ENCODE measurements at places on chromosomes 11 and 22.

DNA sequence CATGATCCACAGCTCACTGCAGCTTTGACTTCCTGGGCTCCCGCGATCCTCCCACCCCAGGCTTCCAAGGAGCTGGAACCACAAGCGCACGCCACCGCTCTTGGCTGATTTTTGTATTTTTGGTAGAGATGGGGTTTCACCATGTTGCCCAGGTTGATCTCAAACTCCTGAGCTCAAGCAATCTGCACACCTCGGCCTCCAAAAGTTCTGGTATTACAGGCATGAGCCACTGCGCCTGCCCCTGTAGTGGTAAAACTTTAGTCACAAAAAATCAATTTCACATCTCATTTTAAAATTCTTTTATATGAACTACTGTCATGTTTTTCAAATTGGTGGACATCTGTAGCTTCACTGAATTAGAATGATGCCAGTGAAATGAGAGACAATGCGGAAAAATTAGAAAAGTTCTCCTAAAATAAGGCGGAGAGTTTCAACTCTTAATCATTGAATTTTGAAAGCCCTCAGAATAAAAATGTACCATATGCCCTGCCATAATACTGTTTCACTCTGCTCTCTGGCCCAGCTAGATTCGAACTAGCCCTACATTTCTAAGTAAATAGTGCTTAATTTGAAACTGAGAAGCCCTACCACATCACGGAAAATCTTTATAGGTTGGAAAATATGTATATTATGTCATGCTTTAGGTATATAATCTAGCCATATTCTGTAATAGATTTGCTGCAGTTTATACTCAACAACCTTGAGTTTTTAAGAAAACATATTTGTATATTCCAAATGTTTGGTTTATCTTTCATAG is 78.7 kb downstream of the HORMAD2 start:
- no peak for DNase-seq

GRCh38 chr11:76776472-76776871 is 6.7 kb upstream of the TSKU start:
- no peak for DNase-seq

GRCh38 chr11:121237686-121238658 is 54.6 kb upstream of the SC5D start:
- DNase-seq, result no peak

DNA sequence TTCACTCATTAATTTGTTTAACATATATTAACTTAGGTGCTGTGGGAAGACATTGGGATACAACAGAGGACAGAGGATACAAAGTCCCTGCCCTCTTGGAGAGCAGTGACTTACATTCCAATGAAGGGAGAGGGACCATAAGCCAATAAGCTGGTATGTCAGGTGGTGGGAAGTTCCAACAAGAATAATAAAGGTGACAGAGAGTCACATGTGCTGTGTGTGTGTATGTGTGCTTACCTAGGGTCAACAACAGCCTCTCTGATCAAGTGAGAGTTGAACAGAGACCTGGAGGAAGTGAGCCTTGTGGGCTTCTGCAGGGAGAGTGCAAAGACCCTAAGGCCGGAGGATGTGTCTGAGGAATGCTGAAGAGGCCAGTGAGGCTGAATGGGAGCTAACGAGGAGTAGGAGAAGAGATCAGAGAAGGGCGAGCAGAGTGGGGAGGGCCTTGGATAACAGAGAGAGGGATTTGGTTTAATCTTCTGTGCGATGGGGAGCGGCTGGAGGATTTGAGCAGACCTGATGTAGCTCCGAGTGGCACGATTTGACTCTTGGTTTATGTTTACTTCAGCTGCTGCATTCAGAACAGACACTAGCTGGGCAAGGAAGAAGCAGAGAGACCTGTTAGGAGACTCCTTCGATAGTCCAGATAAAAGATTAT is 35.3 kb downstream of the MAP6 start:
- no peak for DNase-seq

- no peak for DNase-seq
Observed at GRCh38 chr11:97351939-97352338, 962.1 kb downstream of the JRKL start.

- no peak for DNase-seq
Observed at GRCh38 chr11:9600166-9600565, 26.7 kb downstream of the WEE1 start.

- no peak for DNase-seq
Observed at GRCh38 chr22:30400159-30400558, 3.3 kb downstream of the SEC14L2 start.

- no peak for DNase-seq
Observed at GRCh38 chr11:68776442-68777235, 25.3 kb upstream of the TESMIN start.

GRCh38 chr22:50238755-50239154 is 6.1 kb downstream of the TUBGCP6 start:
- no peak for DNase-seq

DNA sequence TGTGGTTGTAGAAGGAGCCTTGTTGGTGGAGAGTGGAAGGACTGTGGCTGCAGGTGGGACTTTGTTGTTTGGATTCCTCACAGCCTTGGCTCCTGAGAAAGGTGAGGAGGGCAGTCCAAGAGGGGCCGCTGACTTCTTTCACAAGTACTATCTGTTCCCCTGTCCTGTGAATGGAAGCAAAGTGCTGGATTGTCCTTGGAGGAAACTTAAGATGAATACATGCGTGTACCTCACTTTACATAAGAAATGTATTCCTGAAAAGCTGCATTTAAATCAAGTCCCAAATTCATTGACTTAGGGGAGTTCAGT is 2.4 kb downstream of the FUT4 start:
- DNase-seq, result no peak

- no peak for DNase-seq
Observed at GRCh38 chr11:3080104-3080503, 22.9 kb upstream of the CARS1 start.

DNA sequence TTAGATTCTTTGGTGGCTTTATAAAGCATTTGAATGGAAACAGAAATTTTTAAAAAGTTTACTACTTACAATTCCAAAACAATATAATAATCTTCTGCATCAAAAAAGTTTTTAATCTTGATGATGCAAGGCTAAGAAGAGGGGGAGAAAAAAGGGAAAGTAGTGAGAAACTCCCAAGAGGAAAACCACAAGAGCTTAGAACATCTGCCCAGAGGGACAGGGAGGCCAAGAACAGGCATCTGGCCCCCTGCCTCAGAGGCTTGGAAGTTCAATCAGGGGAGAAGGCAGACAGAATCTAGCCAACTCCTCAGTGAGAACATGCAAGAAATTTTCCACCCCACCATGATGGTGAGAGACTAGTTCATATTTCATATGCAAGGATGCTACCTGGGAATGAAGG is 23.8 kb upstream of the TTC28 start:
- DNase-seq, result no peak

DNA sequence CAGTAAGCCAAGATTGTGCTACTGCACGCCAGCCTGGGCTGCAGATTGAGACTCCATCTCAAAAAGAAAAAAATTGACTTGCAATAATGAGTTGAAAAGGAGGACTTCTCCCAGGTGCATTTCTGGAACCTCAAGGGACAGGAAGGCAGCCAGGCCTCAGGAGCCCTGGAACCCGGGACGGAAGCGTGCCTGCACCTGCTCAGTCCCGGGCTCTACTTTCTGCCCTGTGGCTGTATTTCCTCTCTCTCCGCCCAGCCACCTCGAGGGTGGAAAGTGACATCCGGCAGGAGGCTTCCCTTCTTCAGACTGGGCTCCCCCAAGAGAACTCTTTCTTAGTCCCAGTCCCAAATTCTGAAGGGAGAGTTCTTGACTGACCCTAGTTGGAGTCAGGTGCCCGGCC is 20.2 kb upstream of the GAL start:
- no peak for DNase-seq

DNA sequence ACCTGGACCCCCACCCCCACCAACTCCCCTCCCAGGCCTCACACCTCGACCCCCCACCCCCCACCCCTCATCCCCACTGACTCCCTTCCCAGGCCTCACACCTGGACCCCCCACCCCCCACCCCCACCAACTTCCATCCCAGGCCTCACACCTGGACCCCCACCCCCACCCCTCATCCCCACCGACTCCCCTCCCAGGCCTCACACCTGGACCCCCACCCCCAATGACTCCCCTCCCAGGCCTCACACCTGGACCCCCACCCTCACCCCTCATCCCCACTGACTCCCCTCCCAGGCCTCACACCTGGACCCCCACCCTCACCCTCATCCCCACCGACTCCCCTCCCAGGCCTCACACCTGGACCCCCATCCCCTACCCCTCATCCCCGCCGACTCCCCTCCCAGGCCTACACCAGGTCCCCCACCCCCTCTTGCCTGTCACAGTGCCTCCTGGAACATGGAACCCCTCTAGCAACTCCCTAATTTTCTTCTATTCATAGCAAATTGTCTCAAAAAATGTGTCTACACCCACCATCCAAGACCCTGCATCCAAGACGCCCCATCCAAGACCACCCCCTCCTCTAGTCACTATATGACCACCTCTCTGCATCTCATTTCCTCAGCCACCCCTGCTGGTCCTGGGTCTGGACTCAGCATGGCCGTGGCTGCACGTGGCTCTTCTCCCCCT is 36.9 kb upstream of the BRSK2 start:
- no peak for DNase-seq

- DNase-seq, result no peak
Observed at GRCh38 chr11:82994604-82995230, 77.0 kb downstream of the RAB30 start.

GRCh38 chr11:65442842-65443331 is 20.3 kb downstream of the NEAT1 start:
- DNase-seq, result no peak

DNA sequence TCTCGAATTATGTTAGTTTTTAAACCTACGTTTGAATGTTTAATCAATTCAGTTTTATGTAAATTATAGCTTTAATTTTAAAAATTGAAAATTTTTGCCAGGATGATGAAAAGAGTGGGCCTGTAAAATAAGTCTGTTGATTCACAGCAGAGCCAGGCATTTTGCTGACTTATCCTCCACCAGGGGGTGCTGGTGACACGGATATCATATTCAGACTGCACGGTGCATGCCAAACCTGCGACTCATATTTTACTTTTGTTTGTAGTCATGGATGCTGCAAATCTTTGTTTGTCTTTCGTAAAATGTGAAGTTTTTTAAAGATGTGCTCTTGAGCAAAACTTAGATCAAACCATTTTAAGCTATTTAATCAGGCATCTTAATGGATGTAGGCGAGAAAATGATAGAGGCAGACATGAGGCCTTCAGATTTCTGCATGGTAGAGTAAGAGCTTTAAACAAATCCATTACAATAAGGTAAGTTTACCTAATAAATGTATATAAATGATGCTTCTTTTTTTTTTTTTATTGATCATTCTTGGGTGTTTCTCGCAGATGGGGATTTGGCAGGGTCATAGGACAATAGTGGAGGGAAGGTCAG is 3.6 kb upstream of the OR8B3 start:
- DNase-seq, result no peak

GRCh38 chr11:47788181-47788580 is 21.0 kb upstream of the FNBP4 start:
- no peak for DNase-seq

DNA sequence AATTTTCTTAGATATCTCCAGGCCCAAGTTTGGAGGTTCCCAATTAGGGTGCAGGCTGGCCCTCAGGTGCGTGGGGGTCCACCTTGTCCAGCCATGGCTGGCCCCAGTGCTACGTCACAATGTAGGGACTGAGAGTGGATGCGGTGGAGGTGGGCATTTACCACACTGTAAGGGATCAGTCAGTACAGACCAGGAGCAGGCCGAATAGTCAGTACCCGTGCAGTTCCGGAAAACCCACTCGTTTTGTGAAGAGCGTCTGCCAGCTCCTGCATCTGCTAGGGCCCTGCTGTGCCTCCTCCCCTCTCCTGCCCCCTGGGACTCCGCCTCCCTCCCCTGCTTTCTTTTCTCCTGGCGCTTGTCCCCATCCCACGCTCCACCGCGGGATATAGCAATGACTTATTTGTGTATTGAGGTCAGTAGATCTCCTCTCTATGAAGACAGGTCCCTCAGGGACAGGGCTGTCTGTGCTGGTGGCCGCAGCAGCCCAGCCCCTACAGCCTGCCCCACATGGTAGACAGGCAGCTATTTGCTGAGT is 50.4 kb upstream of the SEPTIN5 start:
- DNase-seq, result no peak

DNA sequence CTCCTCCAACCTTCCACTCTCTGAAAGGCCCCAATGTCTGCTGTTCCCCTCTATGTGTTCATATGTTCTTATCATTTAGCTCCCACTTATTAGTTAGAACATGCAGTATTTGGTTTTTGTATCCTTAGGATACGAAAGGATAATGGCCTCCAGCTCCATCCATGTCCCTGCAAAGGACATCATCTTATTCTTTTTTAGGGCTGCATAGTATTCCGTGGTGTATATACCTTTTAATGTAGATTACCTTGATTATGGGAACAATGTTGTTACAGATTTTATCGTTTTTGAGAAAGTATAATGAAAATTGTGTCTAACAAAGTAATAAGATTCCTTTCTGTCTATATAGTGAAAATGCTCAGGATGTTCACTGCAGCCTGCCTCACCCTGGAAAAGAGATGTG is 16.0 kb upstream of the CAVIN3 start:
- DNase-seq, result no peak

GRCh38 chr11:76248210-76248609 is 41.9 kb upstream of the WNT11 start:
- peak; percentile 25 for DNase-seq

- DNase-seq, result no peak
Observed at GRCh38 chr22:35850831-35851230, 133.2 kb downstream of the APOL5 start.

DNA sequence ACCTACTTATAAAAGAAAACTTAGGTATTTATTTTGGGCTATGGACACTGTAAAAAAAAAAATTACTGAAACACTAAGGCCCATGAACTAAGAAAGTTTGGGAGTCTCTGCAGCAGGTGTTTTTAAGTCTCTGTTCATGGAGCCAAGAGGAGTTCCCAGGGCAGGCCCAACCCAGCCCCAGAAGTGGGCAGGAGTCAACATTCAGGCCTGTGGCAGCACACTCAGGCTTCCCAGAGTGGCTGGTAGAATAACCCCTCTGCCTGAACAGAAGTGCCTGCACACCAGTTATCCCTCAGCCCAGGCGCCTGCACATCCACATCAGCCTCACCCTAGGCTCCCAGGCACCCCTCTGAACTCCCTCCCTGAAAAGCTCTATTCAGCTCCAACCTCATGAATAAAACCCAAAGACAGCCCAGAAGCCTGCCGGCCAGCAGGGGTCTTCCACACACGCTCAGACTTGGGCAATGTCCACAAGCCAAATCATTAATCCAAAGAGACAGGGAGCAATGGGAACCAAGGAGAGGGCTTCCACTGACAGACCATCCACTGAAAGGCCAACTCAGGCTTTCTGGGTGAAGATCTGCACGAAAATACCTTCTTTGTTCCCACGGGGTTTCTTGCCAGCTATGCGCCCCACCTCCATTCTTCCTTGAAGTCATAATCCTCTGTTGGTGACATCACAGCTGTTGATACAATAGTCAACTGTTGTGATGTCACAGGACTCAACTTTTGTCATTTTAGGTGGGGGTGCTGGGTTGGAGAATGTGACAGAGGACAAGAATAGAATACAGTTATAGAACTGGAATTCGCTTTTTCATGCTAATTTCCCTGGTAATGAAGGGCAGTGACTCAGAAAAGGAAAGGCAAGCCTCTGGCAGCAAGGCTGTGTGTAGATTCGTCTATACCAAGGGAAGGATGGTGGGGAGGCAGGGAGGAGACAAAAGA is 83.7 kb downstream of the RPL27A start:
- no peak for DNase-seq

GRCh38 chr11:35173616-35174566 is 34.9 kb downstream of the CD44 start:
- no peak for DNase-seq

- DNase-seq, result no peak
Observed at GRCh38 chr11:90124371-90124770, 10.1 kb upstream of the NAALAD2 start.

GRCh38 chr11:35859301-35859700 is 84.6 kb upstream of the LDLRAD3 start:
- no peak for DNase-seq
